ENCODE measurements at places on chromosomes 12 and 14.

DNA sequence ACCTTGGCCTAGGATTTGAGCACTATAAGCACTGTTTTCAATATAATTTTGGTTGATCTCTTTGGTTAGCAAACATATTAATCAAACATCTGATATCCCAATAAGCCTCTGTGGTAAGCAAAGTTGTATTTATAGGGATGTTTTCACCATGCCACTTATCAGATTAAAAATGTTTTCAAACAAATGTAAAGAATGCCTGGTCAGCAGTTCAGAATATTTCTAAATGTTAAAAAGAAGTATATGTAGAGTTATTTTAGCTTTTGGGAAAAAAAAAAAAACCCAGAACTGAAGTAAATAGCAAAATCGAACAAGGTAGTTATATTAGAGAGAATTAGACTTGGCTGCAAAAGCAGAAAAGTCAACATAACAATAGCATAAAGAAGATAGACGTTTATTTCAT is 3.9 kb downstream of the NAV3 start:
- no peak for DNase-seq

- no peak for DNase-seq
Observed at GRCh38 chr14:62126879-62127478, 364.8 kb downstream of the SNAPC1 start.

- DNase-seq, result no peak
Observed at GRCh38 chr12:32609966-32610365, 69.1 kb upstream of the DNM1L start.

DNA sequence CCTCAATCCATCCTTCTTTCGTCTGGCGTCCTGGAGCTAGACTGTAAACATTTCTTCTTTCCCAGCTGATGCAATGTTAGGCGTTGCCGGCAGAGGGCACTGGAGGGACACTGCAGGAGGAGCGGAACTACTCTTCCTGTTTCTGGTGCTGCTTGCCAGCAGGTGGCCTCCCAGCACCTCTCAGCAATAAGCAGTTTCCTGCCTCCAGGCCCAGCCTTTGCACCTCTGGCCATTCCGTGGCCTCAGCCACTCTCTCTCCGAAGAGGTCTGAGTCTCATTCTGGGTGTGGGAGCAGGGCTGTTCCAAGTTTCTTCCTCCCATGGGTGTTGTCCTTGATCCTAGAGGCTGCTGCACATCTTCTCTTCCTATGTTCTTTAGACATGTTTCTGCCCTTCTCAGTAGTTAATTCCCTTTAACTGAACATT is 7.5 kb upstream of the ASPG start:
- peak; percentile 65 for DNase-seq

- no peak for DNase-seq
Observed at GRCh38 chr12:104814944-104815343, 143.1 kb downstream of the SLC41A2 start.

DNA sequence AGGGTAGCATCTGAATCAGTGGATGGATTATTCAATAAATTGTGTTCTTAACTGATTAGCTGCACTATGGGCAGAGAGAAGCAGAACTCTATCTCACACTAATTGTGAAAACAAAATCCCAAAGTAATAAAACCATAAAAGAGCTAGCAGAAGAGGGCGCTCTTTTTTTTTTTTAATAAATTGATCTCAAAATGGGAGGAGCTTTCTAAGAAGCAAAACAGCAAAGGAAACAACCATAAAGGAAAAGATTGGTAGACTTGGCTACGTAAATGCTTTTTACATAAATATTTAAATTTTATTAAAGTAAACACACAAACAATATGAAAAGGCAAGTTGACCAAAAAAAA is 1.5 kb upstream of the TM7SF3 start:
- DNase-seq, result no peak

DNA sequence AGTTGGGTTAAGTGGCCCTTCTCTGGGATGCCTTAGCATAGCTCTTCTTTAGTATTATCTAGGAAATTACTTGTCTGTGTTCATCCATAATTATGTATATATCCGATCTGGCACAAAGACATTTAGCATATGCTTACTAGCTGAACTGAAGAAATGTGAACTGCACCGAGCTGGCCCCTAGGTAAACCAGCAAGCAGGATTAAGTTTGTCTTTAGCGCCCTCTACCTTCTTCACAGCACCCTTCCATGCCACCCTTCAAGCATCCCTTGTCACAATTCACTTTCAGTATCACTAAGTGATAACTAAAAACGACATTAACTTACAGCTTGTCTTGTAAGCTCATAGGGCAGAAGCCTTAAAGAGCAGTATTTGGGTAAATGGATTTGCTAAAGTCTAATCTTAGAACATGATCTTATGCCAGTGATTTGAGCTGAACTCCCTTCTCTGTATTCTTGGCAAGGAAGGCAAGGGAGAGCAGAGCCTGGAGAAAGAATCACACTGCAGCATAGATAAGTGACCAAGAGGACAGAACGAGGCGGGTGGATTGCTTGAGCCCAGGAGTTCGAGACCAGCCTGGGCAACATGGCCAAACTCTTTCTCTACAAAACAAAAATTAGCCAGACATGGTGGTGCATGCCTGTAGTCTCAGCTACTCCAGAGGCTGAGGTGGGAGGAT is 2.6 kb upstream of the HAL start:
- peak; percentile 23 for DNase-seq

- no peak for DNase-seq
Observed at GRCh38 chr12:11677752-11678151, 28.3 kb downstream of the ETV6 start.

GRCh38 chr12:79347866-79348265 is 342.9 kb downstream of the PAWR start:
- no peak for DNase-seq

GRCh38 chr12:52401526-52401925 is 4.6 kb downstream of the KRT82 start:
- DNase-seq, result no peak

DNA sequence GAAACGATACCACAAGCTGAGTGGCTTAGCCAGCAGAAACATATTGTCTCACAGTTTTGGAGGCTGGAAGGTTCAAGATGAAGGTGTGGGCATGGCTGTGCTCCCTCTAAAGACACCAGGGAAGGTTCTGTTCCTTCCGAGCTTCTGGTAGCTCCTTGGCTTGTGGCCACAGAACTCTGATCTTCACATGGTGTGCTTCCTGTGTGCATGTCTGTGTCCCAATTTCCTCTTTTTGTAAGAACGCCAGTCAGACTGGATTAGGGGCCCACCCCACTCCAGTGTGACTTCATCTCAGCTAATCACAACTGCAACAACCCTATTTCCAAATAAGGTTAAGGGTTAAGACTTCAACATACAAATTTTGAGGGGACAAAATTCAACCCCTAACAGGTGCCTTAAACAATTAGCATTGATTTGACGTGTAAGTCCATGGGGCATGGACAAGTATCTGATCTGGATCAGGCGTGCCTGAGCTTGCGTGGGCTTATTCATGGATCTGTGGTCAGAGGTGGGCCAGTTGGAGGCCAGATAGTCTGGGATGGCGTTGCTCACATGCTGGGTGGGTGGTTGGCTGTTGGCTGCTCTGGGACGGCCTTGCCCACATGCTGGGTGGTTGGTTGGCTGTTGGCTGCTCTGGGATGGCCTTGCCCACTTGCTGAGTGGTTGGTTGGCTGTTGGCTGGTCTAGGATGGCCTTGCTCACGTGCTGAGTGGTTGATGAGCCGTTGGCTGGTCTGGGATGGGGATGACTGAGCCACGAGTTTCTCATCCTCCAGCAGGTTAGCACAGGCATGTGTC is 88.5 kb downstream of the LGMN start:
- DNase-seq, result no peak

DNA sequence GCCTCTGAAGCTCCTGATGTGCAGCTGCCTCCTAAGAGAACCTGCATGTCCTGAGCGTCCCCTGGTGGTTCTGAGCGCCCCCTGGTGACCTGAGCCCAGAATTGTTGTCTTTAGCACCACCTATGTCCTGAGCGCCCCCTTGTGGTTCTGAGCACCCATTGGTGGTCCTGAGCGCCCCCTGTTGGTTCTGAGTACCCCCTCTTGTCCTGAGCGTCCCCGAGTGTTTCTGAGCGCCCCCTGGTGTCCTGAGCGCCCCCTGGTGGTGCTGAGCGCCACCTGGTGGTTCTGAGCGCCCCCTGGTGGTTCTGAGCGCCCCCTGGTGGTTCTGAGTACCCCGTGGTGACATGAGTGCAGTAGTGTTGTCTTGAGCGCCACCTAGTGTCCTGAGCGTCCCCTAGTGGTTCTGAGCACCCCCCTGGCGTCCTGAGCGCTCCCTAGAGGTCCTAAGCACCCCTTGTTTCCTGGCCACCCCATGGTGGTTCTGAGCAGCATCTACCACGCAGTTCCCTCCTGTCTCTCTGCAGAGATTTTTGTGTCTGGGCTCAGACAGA is 782.5 kb downstream of the TMEM121 start:
- peak; percentile 58 for DNase-seq

DNA sequence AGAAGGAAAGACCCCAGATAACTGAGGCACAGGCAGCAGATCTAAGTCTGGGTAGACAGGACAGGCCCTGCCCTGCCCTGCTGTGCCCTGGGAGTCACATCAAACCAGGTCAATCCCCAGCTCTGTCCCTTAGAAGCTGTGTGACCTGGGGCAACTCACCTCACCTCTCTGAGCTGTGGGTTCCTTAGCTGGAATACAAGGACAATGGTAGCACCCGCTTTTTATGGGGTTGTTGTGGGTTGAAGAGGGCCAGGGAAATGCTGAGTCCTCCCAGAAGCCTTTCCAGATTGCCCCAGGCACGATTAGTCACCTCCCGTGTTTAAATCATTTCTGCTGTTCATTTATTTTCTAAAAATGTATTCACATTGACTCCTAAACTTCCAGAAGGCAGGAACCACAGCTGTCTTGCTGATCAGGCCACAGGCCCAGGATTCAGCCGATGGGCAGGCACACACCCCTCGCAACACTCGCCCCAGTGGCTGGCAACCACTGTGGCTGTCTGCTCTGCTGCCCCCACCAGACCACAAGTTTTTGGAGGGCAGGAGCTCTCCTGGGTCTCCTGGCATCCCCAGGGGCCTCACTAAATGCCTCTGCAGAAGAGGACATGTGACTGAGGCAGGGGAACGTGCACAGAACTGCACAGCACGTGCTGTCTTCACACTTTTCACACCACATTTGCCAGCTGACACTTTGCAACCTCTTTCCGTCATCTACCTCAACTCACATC is 3.0 kb downstream of the SELPLG start:
- no peak for DNase-seq

DNA sequence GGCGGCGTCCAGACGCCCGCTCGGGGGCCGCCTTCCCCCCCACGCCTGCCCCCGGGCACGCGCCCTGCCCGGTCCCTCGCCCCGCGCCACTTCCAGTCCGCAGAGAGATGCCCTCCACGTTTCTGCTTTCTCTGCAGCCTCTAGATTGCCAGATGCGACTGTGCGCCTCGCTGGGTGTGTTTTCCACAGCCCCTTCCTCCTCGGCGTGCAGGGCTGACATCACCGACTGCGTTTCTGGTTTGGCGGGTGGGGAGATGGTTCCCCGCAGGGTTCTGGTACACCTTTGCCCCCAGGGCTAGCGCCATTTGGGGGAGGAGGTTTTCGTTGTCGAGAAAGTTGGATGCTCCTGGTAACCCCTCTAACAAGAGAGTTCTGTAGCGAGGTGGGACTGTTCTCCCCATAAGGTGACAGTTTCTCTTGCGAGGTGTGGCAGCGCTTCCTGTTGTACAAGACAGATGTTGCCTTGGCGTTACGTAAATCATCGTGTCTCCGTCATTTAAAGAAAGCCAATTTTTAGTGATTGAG is 1.5 kb downstream of the CALM1 start:
- DNase-seq, result peak; percentile 58

DNA sequence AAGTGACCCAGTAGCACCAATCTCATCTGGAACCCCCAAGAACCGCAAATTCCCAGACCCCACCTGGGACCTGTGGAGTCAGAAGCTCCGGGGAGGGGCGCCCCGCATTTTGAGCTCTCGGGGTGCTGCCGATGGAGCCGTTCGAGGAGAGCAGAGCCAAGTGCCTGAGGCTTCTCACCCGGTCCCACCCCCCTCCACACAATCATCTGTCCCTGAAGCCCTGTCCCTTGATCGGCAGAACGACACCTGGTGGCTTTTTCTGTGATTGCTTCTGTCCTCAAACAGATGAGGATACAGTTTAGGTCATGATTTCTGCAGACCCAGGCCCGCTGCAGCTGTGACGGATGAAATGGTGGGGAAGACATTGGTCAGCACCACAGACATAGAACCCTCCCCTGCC is 74.7 kb downstream of the NOC4L start:
- DNase-seq, result peak; percentile 21

- no peak for DNase-seq
Observed at GRCh38 chr12:106152334-106152733, 13.6 kb upstream of the NUAK1 start.

DNA sequence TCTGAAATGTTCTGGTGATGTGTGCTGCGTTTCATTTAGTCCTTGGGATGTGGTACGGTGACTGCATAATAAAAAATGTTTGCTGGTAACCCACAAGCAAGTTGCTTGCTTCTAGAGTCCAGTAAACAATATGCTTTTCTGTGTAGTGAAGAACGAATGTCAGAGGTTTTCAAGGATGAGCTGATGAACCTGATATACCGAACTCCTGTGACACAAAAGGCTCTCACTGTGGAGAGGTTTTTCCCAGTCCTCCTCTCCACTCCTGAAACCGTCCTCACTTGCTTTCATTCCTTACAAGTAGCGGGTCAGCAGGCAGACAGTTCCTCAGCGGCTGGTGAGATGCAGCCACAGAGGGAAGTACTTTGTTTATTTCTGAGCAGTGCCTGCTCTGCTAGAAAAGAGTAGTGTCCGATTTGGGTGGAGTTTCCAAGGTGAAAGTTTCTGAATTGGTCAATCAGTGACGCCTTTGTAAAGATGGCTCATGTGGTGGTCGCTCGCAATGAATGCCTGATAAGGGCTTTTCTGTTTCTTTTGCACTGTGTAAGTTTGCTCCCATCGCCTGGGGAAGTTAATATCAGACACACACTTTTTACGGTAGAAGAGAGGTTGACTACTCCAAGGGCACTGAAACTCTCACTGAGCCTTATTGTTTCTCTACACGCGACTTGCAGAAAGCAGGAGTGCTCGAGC is 3.0 kb downstream of the ETV6 start:
- DNase-seq, result no peak

GRCh38 chr12:47818467-47819137 is 1.1 kb downstream of the HDAC7 start:
- no peak for DNase-seq

DNA sequence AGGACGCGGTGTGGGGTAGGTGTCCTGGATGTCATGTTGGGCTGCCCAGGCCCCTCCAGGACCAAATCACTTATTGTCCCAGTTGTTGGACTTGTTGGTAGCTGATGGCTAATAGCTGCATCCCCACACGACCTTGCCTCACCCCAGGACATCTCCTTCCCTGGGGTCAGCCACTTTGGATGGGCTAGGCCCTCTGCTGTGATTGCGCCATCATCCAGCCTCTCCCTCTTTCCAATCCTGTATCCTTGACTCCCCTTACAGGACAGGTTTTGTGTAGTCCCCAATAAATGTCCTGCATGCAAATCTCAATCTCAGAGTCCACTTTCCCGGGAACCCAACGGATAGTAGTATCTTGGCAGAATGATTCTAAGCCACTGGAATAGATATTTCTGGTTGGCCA is 43.4 kb upstream of the CHST11 start:
- DNase-seq, result no peak

- DNase-seq, result no peak
Observed at GRCh38 chr12:120726510-120726793, 826 bp downstream of the ACADS start.

- no peak for DNase-seq
Observed at GRCh38 chr14:73262427-73263183, 25.3 kb downstream of the PAPLN start.

GRCh38 chr14:102560458-102561261 is 31.8 kb upstream of the RCOR1 start:
- DNase-seq, result no peak

- no peak for DNase-seq
Observed at GRCh38 chr12:15698377-15698871, 90.8 kb downstream of the EPS8 start.
